SK-N-DZ (cell line): ENCODE measurements at places on chromosomes 11 and 22.
A peak's percentile ranks its signal among the peaks of the same experiment; 100 is the strongest.

DNA sequence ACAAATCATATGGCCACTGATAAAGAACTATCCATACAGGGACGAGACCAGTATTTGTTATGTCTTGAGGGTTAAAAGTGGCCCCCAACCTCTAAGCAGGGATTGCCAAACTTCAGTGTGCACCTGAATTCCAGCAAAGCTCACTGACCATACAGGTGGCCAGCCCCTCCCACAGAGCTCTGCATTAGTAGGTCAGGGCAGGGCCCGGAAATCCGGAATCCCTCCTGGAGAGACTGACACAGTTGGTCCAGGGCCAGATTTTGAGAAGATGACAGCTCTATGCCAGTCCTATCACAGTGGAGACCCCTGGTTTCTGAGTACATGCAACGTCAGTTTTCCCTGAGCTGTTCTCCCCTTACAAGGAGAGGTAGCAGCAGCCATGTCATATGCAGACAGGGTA, 20.8 kb downstream of the VPS37C start:
- no peak for DNase-seq

GRCh38 chr11:113564527-113565130, 89.4 kb upstream of the DRD2 start:
- no peak for DNase-seq

- no peak for DNase-seq
Observed at GRCh38 chr11:69401715-69402114, 79.7 kb upstream of the LINC01488 start.

DNA sequence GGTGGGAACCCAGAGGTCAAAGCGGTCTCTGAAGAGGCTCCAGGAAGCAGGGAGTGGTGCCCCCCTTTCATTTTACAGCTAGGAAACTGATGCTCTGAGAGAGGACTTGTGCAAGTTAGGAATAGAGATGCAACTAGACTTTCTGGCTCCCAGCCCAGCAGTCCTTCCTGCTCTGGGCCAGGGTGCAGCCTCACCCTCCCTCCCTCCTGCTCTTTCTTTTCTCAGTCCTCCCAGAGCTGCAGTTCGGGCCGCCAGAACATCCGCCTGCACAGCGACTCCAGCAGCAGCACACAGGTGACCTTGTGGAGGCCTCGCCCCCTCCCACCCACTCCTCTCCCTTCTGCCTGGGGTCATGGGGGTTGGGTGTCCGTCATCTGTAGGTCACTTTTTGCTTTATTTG, 51.5 kb downstream of the LHFPL7 start:
- no peak for DNase-seq

DNA sequence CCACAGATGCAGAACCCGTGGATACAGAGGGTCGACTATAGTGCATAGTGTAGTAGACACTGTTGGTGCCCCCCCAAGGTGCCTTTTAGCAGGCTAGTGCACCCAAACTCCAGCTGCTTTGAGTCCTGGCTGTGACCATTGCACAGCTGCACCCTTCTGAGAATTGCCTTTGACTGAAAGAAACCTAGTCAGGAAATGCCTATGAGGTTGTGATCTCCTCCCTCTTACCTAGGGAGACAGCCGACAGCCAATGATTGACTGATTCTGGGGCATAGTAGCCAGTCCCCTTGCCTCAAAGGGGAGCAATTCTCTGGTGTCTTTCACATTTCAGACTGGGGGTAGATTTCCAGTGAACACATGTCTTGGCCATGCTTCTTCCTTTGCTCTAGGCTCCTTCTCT, 74.2 kb downstream of the DCDC1 start:
- DNase-seq: no peak

GRCh38 chr22:43883012-43883661, 8.7 kb downstream of the PNPLA5 start:
- peak; percentile 74 for DNase-seq

- DNase-seq: peak; percentile 2
Observed at GRCh38 chr11:128336203-128336602, 251.2 kb downstream of the ETS1 start.

DNA sequence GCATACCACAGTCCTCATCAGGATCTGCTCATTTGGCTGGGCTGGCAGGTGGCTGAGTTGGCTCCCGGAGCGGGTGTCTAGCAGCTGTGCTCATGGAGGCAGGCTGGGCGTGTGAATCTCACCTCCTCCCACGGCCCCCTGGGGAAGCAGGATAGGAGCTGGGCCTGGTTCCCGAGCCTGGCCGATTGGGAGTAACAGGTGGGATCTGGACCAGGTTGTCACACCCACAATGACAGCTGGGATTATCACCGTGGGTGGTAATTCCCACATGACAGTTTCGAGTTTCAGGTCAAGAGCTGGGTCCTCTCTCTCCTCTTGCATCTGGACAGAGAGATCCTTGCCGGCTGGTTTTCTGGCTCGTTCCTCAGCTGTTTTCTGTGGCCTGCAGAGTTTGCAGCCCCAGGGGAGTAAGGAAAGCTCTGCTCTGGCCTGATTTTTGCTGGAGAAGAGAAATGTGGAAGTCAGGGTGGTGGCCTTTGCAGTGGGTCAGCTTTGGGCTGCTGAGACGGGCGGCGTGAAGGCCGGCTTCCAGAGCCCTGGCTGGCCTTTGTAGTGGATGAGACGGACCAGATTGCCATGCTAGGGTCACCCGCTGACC, 57.0 kb downstream of the BCR start:
- DNase-seq: peak; percentile 27

DNA sequence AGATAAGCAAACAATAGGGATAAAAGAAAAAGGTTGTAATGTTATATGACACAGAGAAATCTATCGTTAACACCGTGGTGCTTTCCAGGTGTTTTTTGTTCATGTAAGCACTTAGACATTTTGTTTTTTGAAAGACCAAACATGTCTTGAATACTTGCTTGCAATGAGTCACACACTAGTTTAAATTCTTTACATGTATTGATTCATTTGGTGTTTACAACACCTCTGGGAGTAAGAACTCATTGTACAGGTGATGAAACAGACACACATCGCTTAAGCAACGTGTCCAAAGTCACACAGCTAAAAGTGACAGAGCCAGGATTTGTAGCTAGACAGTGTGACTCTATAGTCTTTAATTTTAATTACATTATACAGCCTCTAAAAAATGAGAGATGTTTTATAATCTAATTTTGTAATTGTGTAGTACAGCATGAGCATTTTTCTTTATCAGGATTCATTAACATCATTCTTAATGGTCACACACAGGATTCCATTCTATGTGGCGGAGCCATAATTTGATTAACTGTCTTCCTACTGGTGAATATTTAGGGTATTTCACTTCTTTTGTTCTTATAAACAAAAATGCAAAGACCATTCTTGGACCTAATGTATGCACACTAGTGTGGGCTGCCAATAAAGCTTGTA, 148.8 kb downstream of the DBX1 start:
- peak; percentile 29 for DNase-seq

DNA sequence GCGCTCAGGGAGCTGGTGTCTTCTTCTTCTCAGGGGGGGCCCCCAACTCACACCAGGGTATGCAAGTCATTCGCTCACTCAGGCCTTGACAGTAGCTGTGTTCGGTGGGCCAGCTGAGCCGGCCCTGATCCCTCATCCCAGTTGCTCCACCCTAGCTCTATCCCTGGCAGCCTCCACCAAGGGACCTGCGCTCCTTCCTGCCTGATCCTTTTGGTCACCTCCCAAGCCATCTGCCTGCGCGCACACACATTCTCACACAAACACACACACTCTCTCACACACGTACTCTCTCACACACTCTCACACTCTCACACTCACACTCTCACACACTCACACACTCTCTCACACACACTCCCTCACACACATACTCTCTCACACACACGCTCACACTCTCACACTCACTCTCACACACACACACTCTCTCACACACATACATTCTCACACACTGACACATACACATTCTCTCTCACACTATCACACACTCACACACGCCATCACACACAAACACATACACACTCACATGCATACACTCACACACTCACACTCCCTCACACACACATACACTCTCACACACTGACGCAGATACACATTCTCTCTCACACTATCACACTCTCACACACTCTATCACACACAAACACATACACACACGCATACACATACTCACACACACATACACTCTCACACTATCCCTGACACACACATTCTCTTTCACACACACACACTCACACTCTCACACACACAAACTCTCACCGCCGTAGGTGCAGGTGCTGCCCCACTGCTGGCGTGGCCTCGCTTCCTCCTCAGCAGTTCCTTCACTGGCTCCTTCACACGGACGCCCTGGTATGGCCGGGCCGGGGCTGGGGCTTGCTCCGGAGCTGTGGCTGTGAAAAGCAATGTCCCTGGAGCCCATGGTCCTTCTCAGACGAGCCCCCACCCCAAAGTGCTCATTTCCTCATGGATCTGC, 20.8 kb downstream of the POU2AF1 start:
- DNase-seq: no peak

DNA sequence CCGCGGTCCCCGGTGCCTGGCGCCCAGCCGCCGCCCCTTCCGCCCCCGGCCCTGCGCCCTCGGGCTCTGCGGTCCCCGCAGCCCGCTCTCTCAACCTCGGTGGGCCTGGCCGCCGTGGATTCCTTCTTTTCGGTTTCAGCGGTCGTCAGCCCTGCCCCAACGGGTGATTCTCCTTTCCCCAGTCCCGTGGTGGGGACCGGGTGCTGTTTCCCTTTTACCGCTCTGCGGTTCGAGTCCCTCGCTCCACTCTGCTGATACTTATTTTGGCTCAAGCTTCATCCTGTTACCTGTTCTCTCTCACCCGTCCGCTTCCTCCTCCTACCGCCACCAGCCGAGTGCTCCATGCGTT, 494 bp downstream of the ZDHHC5 start:
- no peak for DNase-seq

DNA sequence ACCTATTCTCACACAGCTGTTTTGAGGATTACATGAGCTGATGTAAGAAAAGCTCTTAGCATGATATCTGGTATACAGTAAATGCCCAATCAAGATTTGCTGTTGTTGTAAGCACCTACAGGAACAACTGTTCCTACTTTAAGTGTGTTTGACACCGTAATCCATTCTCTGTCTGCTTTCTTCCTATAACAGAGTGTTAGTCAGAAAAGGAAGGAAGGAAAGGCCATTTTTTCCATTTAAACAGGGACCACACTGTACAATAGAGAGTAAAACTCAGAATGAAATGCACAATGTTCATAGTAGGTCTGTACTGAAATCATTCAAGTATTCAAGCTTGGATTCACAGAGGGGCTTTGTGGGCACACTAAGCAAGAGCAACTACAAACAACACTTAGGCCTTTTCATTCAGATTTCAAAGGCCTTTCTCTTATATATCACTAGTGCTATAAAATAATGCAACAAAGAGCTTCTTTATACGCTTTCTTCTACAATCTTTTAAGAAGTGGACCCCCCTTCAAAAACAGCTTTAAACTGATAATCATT, 21.5 kb downstream of the MTCH2 start:
- DNase-seq: no peak

DNA sequence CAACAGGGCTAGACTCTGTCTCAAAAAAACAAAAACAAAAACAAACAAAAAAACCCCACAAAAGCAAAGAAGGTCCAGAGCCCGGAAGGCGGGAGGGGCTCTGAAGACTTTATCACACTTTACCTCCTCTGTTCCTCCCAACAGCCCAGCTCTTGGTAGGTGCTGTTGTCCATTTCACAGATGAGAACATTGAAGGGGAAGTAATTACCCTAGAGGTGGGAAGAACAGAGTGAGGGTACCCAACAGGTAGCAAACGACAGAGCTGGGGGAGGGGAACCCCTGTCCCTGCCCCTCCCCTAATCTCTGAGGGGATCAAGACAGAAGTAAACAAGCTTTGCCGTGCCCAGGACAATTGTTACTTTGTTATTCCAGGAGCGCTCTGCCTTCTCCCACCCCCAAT, 1.0 kb upstream of the BIK start:
- DNase-seq: no peak

GRCh38 chr22:49767355-49768062, 60.2 kb downstream of the BRD1 start:
- DNase-seq: peak; percentile 67

GRCh38 chr11:14519597-14519916, 629 bp downstream of the PSMA1 start:
- DNase-seq: no peak

- peak; percentile 7 for DNase-seq
Observed at GRCh38 chr11:127345819-127346459, 345.4 kb upstream of the KIRREL3 start.

DNA sequence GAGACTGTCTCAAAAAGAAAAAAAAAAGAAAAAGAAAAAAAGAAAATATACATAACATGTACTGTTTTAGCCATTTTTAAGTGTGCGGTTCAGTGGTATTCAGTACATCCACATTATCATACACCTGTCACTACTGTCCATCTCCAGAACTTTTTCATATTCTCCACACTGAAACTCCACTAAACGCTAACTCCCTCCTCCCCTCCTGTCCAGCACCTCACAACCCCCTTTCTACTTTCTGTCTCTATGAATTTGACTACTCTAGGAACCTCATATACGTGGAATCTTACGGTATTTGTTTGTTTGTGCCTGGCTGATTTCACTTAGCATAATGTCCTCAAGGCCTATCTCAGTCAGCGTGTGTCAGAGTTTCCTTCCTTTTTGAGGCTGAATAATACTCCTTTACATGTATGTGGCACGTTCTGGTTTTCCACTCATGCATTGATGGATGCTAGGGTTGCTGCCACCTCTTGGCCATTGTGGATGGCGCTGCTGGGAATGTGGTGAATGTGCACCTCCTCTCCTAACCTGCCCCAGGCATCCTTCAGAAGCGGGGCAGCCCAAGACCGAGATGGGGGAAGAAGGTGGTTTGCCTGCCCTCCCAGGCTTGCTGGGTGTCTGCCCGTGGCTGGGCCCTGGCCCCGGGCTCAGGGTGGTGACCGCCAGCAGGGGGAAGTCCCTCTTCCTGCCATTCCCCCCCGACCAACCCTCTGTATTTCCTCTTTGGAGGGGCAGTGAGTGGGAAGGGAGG, 60.5 kb downstream of the BCR start:
- DNase-seq: no peak
